ENCODE measurements at places on chromosomes 2 and 18. TPM values are rescaled to one million over a fixed set of nuclear protein-coding genes. Genes with fewer than 3 reads are reported as not detected.

GRCh38 chr2:108922141-108922915 is 66.7 kb downstream of the EDAR start:
- peak; percentile 60 for DNase-seq

- DNase-seq, result no peak
These were observed 110.7 kb downstream of the NFATC1 start for GRCh38 chr18:79506191-79507075.

- DNase-seq, result no peak
These were observed 57.3 kb downstream of the THNSL2 start for GRCh38 chr2:88227446-88227845.

DNA sequence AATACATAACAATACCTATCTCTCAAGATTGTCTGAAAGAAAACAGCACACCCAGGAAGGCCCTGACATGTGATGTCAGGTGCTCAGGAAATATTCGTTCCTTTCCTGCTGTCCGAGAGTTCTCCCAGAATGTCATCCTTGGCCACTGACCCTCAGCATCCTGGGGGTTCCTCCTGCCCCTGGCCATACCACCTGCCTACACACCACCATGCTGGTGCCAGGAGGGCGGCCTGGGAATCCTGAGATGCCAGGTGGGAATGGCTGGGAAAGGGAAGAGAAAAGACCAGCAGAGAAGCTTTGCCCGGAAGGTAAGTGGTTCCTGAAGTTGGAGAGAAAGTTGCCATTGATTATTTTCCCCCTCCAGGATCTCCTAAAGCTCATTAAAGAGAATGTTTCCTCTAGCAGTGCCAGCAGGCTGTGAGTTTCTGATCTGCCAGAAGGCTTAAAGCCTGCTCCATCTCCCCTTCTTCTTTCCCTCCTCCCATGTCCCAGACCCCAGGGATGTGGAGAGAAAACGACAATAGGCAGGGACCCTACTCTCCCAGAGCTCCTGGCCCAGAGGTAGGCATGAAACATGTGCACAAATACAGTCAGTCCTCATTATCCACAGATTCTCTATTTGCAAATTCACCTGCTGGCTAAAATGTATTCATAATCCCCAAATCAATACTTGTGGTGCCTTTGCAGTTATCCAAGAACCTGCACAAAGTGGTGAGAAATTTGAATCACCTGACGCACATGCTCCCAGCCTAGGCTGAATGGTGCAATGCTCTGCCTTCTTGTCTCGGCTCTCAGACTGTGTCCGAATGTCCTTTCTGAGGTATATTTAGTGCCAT is 147.1 kb upstream of the MYCN start:
- DNase-seq, result no peak

DNA sequence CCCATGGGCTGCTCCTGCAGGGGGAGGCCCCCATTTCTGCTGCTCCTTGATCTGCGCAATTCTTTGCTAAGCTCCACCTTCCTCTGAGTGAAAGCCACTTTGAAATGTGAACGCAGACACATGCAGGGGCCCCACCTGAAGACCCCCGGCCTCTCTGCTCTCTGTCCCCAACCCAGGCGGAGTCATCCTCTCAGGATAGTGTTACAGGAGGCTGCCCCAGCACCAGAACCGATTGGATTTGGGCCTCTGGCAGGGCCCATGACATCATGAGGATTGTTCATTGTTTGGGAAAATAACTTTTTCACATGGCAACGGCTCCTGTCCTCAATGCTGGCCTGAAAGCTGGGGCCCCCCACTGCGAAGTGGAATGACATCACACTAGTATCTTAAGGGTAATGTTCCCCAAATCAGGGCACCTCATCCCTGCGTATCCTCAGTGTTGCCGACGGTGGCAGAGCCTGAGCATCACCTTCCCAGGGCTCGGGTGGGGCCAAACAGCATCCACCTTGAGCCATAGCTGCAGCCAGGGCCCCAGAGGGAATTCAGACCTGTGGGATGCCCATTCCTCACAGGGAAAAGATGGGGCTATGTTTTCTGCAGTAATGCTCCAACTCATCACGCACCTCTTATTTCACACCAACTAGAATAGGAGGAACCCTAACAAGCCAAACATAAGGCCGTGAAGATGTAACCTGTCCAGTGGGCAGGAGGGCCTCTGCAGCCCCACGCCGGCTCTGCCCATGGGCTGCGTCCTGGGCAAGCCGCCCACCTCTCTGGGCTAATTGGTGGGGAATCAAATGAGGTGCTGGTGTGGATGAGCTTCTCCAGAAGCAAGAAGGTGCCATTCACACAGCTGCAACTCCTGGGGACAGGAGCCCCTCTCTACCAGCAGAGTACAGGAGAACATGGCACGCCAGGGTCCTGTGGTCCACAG is 2.7 kb upstream of the ERFE start:
- no peak for DNase-seq

DNA sequence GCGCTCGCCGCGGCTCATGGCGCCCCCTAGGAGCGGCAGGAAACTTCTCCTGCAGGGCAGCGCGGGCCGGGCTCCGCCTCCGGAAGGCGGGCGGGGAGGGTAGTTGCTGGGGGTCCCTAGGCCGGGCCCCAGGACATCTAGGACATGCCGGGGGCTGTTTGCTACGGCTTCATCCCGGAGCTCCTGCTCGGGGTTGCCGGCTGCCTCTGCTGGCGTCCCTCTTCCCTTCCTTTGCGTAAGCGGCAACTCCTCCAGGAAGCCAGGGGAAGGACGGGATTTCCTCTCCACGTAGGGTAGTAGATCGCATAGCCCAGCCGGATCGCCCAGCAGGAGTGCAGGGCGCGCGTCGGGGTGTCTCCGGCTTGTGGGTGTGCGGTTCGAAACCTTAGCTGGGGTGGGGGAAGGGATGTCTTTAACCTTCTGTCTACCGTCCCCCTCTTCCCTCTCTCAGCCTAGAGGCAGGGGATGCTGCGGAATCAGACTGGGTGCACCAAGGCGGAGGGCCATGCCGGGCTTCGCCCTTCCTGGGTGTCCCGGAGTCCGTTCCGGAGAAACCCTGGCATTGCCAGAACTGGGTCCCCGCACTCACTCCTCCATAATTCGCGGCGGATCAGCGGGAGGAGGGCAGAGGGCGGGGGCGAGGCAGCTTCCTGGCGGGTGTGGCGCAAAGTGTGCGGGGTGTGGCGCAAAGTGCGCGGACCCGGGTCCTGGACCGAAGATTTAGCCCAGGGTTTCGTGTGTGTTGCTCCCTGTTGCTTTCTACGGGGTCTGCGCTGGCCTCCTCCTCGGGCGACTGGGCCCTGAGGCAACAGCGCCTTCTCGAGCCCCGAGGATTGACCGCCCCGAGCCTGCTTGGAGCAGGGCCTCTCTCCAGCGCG is 12.2 kb upstream of the SKOR2 start:
- no peak for DNase-seq

- DNase-seq, result no peak
These were observed 133.5 kb downstream of the CERS6 start for GRCh38 chr2:168589236-168590211.

DNA sequence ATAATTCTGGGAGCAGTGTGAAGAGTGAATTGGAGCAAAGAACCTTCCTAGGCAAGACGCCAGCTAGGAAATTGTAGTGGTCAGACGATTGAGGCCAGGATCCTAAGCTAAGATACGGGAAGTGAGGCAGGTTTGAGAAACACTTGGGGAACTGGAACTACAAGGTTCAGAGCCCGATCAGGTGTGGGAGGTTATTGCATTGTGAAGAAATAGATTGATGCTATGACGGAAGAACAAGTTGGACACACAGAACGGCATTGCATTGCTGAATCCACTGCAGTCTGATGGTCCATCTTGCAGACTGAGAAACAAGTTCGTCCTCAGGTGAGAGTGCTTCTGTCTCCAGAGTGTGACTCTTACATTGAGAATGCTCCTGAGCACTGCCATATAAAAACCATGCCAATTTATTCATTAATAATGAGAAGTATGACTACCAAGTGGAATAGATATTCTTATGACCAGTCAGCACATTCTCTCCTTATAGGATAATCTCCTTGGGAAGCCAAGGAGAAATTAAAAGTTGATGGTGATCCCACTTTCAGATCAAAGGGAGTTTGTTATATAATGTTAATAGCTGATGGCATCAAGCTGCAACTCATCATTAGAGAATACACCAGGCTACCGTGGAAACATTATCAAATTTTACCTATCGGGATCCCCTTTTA is 30.9 kb downstream of the ANTXR1 start:
- no peak for DNase-seq

- DNase-seq, result no peak
These were observed 28.4 kb downstream of the MEIS1 start for GRCh38 chr2:66463206-66463755.

DNA sequence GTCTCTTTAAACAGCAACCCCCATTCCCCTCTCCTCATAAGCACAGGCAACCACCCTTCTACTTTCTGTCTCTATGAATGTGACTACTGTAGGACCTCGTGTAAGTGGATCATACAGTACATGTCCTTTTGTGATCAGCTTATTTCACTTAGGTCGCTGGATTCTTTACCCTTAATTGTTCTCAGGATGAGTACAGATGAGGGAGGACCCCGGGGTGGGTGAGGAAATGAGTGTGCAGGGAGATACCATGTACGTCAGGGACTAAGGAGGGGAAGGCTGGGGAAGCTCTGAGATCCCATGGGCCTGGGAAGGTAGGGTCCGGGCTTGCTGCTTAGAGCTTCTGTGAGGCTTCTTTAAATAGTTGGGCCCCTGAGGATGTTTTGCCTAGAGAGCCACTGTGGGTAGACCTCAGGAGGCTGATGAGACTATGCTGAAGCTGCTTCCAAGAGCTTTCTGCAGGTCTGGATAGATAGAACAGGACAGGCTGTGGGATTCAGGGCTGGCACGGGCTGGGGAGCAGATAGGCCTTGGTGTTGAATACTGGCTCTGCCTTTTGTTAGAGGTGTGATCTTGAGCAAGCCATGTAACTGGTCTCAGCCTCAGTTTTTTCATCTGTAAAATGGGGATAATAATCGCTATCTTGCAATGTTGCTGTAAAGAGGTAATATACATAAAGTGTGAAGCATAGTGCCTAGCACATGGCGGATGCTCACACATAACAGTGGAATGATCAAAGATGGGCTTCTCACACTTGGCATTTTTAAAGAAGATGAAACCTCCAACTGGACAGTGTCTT is 155.3 kb downstream of the PRKCE start:
- DNase-seq, result no peak

- peak; percentile 59 for DNase-seq
These were observed 628 bp upstream of the CAPG start for GRCh38 chr2:85410584-85411404.

GRCh38 chr18:623761-624620 is 27.2 kb downstream of the CLUL1 start:
- DNase-seq, result peak; percentile 69

DNA sequence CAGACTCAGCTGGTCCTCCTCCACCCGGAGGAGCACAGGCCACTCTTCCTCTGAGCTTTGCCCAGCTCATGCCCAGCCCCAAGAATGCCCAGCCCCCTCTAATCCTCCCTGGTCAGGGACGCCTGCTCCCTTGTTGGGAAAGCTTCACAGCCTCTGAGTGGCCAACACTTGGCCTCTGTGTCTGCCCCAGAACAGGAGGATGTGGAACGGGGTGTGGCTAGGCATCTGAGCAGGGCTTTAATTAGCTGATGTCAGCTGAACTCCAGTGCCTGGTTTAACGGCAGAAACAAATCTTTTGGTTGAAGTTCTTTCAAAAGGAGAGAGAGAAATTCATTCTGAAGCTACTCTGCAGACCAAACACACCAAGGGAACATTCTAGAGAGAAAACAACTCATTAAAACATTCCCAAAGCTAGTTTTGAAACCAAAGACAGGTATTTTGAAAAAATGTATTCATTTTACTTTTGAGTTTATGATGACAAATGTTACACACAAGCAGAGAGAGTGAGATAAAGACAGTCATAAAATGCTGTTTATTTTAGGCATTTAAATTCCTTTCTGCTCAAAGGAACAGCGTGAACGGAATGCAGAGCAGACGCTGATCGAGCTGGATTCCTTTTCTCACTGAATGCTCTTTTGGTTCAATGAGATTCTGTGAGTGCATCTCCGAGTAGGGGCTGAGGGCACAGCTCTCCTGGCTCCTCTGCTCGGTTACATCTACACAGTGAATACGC is 63.8 kb downstream of the RTP5 start:
- DNase-seq, result peak; percentile 20

GRCh38 chr2:199754766-199755165 is 96.2 kb downstream of the FTCDNL1 start:
- no peak for DNase-seq

DNA sequence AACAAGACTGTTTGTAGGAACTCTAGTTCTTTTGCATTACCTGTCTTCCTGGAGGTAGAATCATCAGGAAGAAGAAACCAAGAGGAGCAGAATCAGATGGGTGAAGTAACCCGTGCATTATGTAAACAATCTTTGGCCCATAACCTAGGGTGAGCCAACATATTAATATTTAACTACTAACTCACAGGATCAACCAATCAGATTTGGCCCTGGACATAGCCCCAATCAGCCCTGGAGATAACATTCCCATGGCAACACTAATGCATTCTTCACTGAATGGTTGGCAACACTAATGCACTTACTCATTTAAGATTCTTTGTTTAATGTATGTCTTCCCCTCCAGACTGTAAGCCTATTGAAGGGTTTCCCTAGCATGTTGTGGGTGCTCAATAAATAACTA is 72.0 kb upstream of the CTAGE1 start:
- DNase-seq, result no peak

GRCh38 chr2:20097889-20098714 is 46.7 kb upstream of the LAPTM4A start:
- DNase-seq, result peak; percentile 85

- DNase-seq, result no peak
These were observed 540.6 kb upstream of the GCFC2 start for GRCh38 chr2:76251342-76251741.

GRCh38 chr2:150144546-150145298 is 342.7 kb downstream of the RND3 start:
- DNase-seq, result no peak

DNA sequence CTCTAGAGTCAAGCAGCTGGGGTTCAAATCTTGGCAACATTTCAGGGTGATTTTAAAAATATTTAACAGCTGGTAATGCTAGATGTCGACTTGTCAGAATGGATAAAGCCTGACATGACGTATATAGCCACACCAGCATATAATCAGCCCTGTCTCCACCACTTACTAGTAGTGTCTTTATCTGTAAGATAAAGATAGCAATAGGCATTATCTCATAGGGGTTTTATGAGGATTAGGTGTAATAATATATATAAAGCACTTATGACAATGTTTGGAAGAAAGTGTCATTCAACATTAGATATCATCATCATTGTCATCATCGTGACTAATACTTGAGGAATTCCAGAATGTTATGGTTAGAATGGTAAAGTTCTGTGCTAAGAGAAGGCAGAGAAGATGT is 369.0 kb upstream of the CWC22 start:
- DNase-seq, result no peak

DNA sequence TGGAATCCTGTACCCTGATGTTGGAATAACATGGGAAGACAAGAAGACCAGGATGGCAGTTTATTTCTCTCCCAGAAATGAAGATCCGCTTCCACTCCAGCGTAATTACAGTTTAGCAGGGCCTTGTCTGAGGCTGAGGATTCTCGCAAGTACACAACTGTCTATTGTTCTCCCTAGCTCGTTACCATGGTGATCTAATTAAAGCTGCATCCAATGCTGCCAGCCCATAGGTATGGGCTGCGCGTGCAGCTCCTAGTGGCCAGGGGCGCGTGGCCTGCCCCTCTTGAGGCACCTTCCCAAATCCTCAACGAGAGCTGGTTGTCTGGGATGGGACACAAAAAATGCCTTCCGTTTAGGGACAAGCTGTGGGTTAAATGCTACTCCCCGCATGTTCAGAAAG is 344.9 kb downstream of the CYRIA start:
- no peak for DNase-seq

Gene EVX2
- not detected for total RNA-seq

Gene ADAM23
- total RNA-seq, result not detected

Gene RPE
- total RNA-seq, result 92.1 TPM

Gene ITGA4
- total RNA-seq, result 0.42 TPM

Gene NEB
- total RNA-seq, result 1.2 TPM

Gene DCDC2C
- not detected for total RNA-seq

Gene SPHKAP
- total RNA-seq, result not detected
